Amygdala (tissue), 56 donors: ENCODE measurements at places on chromosomes 11 and 22.

GRCh38 chr11:2612884-2613571 is 86.8 kb downstream of the KCNQ1OT1 start:
- DNase-seq = no peak

- no peak for DNase-seq
These were observed 26.5 kb downstream of the MED15 start for GRCh38 chr22:20533879-20534265.

DNA sequence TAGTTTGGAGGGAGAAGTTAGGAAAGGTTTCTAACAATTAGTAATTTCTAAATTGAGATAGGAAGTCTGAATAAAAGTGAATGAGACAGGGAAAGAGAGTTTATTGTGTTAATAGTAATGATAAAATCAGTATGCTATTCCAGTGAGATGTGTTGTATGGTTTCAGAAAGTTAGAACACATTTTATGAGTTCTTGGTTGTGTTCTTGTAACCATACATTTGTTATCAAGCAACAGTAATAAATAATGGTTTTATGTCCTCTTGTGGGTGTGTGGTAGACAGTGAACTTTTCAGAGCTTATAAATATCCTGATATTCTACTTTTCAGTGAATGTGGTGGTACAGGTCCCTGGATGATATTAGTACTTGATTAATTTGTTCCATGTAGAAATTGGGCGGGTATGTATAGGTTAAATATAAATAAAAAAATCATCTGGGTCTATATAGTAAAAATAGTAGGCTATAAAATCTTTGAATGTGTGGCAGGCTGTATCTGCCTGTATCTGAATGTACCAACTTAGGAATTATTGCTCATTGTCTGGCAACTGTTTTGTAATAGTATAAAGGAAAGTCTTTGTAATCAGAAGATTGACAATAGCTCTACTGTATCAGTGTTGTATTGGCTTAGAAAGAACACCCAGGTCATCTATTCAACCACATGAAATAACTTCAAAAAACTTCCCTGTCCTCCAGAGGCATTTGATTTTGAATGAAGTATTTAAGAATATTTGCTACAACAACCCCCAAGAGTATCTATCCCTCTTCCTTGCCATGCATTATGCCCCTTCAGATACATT is 54.8 kb downstream of the UVRAG start:
- DNase-seq = no peak

DNA sequence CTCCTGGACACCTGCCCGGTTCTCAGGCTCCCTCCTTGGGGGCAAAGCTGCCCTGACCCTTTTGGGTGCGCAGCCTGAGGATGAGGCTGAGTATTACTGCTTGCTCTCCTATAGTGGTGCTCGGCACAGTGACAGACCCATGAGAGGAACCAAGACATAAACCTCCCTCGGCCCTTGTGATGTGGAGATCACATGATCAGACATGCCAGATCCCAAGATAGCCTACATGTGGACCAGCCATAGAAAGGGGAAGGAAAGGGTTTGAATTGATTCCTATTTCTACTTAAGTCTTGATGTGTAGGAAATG is 125.3 kb downstream of the VPREB1 start:
- no peak for DNase-seq

DNA sequence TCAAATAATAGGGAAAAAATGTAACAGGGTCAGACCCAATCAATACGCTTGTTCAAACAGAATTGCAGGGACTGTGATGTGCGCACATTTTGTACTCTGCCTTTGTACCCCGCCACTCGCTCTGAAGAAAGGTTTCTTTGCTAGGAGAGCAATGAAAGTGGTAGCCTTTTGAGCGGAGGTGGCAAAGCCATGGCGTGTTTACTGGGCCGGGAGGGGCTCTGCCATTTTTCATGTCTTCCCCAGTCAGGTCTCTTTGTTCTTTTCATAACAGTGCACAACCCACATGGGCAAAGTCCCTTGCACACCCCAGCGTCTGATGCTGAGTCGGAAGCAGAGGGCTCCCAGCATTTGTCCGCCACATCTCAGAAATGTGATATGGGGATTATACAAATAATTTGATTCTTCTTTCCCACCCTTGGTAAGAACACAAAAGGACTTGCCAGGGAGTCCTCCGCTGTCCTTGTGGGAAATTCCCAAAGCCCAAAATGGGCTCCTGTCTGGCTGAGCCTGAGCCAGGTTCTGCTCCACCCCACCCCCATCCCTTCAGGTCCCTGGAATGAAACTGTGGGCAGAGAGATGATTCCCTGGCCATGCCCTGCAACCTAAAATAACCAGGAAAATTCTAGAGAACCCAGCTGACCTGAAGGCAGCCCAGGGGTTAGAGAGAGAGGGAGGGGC is 36.6 kb downstream of the C11orf58 start:
- no peak for DNase-seq

- no peak for DNase-seq
These were observed 921.3 kb downstream of the METTL15 start for GRCh38 chr11:29029452-29029851.

GRCh38 chr11:46490666-46491065 is 99.1 kb upstream of the CHRM4 start:
- no peak for DNase-seq

- no peak for DNase-seq
These were observed 58.6 kb downstream of the DSCAML1 start for GRCh38 chr11:117738246-117738957.

- DNase-seq = no peak
These were observed 9.0 kb upstream of the APOBEC3H start for GRCh38 chr22:39087881-39088684.

DNA sequence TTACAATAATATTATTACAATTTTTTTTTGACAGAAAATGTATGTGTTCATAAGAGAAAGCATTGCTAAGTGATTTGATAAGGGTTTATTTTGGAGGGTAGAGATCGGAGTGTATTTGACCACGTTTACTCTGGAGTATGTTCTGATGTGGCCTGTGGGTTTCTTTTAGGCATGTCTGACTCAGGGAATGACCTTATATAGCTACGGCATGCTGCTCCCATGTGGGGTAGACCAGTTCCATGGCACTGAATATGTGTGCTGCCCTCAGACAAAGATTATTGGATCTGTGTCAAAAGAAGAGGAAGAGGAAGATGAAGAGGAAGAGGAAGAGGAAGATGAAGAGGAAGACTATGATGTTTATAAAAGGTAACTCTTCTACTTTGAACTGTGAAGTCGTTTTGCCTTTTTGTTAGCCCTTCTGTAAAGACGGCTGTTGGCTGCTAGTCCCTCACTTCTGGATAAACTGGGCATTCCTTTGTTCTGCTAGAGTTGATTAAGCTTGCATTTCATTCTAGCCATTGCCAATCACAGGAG is 38.1 kb upstream of the ST14 start:
- no peak for DNase-seq

DNA sequence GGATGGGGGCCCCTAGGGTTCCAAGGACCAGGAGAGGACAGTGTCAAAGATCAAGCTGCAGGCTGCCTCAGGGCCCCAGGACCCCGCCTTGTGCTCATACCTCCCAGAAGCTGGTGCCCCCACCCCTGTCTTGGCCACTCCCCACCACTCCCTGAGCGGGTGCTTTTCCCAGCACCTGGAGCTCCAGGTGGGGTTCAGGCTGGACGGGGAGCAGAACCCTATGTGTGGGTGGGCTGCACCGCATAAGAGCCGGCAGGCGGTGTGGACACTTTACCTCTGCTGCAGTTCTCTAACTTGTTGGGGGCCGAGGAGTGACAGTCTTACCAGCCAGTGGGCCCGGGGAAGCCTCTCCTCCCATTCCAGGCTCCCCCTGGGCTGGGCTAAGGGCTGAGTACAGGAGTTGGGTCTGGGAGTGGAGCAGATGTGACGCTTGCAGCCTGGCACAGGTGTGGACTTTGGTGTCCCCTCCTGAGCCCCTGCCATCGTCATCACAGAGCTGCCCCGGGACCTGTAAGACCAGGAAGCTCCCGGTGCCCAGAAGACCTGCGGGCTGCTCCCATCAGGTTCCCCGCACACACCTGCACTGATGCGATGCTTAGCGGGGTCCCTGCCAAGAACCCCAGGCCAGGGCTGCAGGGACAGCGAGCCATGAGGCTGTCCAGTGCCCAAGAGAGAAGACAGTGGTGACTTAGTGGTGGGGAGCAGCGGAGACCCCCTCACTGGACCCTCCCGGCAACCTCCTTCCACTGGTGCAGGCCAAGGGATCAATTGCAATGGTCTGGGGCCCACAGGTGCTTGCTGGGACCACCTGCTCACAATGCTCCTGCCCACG is 674.5 kb downstream of the BRD1 start:
- DNase-seq = no peak

DNA sequence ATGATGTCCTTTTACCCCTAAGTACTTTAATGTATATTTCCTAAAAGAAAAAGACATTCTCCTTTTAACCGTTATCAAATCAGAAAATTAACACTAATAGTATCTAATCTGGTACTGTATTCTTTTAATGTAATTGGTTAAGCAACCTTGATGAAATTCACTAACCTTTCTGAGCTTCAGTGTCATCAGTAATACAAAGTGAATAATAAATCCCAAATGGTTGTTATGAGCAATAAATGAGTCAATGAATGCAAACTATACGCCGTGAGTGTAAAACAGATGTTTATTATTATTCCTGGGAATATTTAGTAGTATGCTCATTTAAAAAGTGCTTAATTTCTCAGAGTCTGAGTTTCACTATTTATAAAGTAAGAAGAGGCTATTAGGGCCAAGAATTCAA is 21.5 kb downstream of the UEVLD start:
- no peak for DNase-seq
